ENCODE measurements at places on chromosomes 1 and 21. TPM values are rescaled to one million over a fixed set of nuclear protein-coding genes. Genes with fewer than 3 reads are reported as not detected.
A peak's percentile ranks its signal among the peaks of the same experiment; 100 is the strongest.

PKP1 gene
- 11.5 TPM for total RNA-seq

PLXNA2 gene
- total RNA-seq, result 49.0 TPM

GNG4 gene
- total RNA-seq, result 0.64 TPM

GRCh38 chr1:162937716-162938395 lies 76.9 kb upstream of the CCDC190 start:
- no peak for DNase-seq

GRCh38 chr1:229883504-229884200 lies 183.4 kb upstream of the GALNT2 start:
- DNase-seq, result no peak

DNA sequence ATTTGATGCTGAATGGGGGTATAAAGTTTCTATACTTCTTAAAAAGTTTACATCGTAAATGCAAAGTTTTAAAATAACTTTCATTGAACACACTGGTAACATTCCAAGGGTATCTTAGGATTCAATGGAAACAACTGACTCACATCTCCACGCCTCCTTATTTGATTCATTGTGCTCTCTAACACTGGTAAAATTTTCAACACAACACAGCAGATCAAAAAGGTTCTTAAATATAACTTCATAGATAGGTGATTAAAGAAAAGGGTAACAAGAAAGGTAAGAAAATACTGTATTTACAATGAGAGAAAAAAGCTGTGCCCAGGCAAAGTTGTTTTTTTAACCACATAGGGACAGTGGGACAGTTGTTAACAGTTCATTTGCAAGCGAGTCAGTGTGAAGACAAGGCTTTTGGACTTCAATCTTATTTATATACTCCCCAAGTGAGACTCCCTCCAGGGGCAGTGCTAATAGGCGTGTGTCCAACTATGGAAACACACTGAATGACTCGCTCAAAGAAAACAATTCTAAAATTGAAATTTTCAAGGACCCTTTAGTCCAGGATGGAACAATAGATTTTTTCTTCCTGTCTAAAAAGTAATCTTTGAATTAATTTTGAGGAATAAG lies 140.5 kb downstream of the TIAM1 start:
- no peak for DNase-seq

- no peak for DNase-seq
Observed at GRCh38 chr1:76807543-76808260, 59.6 kb upstream of the ST6GALNAC5 start.

GRCh38 chr1:107976836-107977235 lies 11.9 kb upstream of the VAV3 start:
- no peak for DNase-seq

GRCh38 chr1:199029855-199030254 lies 391.0 kb downstream of the PTPRC start:
- DNase-seq, result no peak

- DNase-seq, result no peak
Observed at GRCh38 chr1:97647776-97648175, 273.1 kb downstream of the DPYD start.

DNA sequence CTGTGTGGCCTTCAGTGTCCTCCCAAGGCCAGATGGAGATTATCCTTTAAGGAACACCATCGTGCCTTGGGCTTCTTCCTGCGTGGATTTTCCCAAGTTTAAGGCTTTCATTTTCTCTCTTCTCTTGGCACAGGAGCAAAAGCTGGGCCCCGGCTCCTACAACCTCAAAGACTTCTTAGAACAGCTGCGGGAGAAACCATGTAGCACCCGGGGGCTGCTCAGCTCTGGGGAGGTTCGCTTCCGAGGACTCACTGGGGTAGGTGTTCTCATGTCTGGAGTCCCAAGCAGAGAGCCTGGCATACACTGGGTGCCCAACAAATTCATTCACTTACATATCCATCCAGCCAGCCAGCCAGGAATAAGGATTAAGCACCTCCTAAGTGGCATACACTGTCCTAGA lies 6.6 kb upstream of the TTC22 start:
- DNase-seq, result peak; percentile 49

Data from mesenteric fat pad (tissue), 1 donor.